SW 1271 (cell line): ENCODE measurements at places on chromosomes 4 and X.

DNA sequence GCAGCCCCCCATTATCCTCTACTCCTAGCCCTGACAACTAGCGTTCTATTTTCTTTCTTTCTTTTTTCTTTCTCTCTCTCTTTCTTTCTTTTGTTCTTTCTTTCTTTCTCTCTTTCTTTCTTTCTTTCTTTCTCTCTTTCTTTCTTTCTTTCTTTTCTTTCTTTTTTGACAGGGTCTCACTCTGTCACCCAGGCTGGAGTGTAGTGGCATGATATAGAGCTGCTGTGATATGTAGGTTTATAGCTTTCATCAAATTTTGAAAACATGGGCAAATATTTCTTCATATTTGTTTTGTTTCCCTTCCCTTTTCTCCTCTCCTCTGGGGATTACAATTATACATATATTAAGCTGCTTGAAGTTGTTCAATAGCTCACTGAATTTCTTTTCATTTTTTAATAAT is 39.1 kb upstream of the LONRF3 start:
- DNase-seq = no peak

DNA sequence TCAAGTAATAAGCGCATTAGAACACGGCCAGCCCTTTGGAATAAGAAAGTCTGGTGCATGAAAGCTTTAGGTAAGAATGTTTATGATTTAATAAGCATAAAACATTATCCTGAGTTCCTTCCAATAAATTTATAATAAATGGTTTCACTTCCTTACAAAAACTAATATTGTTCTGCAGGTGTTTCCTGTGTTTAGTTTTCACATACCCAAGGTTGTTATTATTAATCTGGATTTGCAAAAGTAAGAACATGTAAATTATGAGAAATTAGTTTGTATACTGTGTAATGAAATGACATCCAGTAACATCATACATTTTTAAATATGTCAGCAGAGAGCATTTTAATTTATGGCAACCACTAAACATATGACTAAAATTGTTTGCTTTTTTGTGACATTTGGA is 72.1 kb downstream of the BANK1 start:
- no peak for DNase-seq

DNA sequence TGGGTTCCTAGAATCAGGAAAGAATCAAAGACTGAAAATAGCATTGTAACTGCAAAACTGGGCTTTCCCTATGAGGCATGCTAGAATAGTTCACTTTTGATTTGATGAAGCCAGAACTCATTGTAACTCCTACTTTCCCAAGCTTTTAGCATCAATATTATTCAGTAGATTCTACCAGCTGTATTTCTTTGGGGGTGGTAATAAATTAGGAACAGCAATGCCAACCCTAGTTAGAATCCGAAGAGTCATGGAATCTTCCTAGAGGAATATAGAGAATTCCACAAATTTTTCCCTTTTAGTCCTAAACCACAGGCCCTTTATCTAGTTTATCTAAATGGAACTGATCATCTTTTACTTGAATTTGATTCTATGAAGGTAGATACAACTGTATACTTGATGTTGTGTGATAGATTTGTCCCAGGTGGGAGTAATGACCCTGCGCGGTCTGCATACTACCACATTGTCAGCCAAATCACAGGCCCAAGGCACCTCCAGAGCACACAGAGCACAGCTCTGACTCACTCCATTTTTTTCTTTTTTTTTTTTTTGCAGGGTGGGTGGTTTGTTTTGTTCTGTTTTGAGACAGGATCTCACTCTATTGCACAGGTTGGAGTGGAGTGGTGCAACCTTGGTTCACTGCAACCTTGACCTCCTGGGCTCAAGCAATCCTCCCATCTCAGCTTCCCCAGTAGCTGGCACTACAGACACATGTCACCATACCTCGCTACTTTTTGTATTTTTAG is 66.6 kb downstream of the EDNRA start:
- DNase-seq = no peak

- DNase-seq = no peak
Observed at GRCh38 chr4:89253935-89254334, 53.7 kb downstream of the GPRIN3 start.

DNA sequence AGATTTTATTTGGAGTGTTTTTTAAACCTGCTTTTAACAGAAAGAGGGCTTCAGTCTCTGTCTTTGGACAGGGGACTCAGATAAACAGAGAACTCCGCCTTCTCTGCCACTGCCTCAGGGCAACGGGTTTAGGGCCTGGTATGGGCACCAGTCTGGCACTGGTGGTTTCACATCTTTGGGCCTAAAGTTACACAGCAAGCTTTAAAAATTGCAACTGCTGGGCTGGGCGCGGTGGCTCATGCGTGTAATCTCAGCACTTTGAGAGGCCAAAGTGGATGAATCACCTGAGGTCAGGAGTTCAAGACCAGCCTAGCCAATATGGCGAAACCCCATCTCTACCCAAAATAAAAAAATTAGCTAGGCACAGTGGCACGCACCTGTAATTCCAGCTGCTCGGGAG is 10.3 kb upstream of the NAT8L start:
- no peak for DNase-seq

- DNase-seq = no peak
Observed at GRCh38 chr4:107035819-107036583, at the start of gene DKK2. Gene DKK2, minus strand, starts transcription at chr4:107036313. Its CDS starts 722 bp downstream, at chr4:107035591.

DNA sequence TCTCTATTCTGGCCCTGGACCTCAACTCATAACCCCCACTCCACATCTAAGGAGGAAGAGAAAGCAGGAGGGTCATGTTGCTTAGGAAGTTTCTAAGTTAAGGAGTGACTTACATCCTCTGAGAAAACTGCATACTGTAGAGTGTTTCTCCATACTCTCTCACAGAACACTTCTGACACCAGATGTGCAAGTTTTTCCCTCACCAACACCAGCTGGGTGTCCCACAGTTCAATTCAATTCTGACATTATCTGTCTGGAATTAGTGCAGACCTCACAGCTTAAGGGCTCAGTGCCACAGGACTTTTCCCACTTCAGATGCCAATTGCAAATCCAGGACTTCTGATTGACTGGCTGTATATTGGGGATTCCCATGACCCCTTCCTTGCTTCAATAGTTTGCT is 89.0 kb upstream of the SFRP2 start:
- no peak for DNase-seq

GRCh38 chrX:108271397-108271787 is 166.8 kb downstream of the COL4A6 start:
- no peak for DNase-seq

- DNase-seq = no peak
Observed at GRCh38 chrX:63430026-63430425, 78.9 kb upstream of the SPIN4 start.

- DNase-seq = no peak
Observed at GRCh38 chrX:42229533-42229932, 306.2 kb upstream of the CASK start.

GRCh38 chr4:152998861-152999260 is 62.7 kb downstream of the FHDC1 start:
- no peak for DNase-seq

GRCh38 chr4:179595671-179596410 is 2153.6 kb upstream of the AGA start:
- DNase-seq = peak; percentile 9

DNA sequence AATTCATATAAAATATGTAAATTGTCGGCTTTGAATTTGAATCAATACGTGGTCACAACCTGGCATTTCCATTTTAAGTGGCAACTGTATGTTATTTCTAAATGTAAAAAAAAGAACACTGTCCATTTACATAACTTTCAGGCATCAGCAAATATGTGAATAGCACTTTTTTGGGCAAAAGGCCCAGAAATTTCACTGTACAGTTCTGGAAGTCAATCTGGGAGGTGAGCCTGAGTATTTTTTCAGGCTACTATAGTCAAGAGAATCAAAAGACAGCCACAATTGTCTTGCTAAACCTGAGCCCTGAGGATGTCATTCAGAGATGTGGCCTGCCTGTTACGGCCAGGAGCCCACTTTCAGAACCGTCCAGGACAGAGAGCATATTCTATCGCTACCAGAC is 543.9 kb upstream of the MAGEB2 start:
- DNase-seq = no peak

- DNase-seq = no peak
Observed at GRCh38 chr4:73732759-73733431, 7.5 kb upstream of the CXCL8 start.

GRCh38 chr4:77650787-77651186 is 45.2 kb downstream of the CXCL13 start:
- DNase-seq = no peak

GRCh38 chr4:42483426-42484379 is 86.4 kb downstream of the SHISA3 start:
- no peak for DNase-seq

GRCh38 chrX:51802917-51803688 is 59.9 kb downstream of the GSPT2 start:
- DNase-seq = peak; percentile 40

- DNase-seq = no peak
Observed at GRCh38 chrX:15245896-15246295, 24.0 kb downstream of the ASB9 start.

- peak; percentile 72 for DNase-seq
Observed at GRCh38 chr4:88283661-88284438, 511 bp downstream of the PPM1K start.

DNA sequence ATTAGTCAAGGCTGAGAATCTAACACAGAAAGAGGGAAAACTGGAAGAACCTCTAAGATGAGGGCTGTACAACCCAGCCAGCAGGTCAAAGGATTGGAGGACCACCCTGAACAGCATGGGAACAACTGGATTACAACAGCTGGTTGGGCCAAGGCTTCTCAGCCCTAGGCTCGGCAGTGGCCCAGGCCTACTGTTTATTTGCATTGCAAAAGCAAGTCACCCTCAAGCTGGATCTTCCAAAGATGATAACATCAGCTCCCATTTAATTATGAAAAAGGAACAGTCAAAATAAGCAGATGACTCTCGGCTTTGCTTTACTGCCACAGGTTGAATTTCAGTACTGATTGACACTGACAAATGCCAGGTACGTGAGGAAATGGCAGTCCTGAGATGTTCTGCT is 61.8 kb downstream of the GPC3 start:
- no peak for DNase-seq

GRCh38 chr4:66736606-66737005 is 808.7 kb downstream of the CENPC start:
- DNase-seq = no peak

- DNase-seq = no peak
Observed at GRCh38 chr4:8167815-8168214, 9.2 kb upstream of the ABLIM2 start.

- DNase-seq = no peak
Observed at GRCh38 chrX:126836186-126836585, 16.7 kb downstream of the PRR32 start.

- DNase-seq = peak; percentile 0
Observed at GRCh38 chrX:34956916-34957315, 14.3 kb downstream of the FAM47B start.

- DNase-seq = no peak
Observed at GRCh38 chrX:3589474-3589873, 124.0 kb downstream of the PRKX start.

- no peak for DNase-seq
Observed at GRCh38 chr4:64899563-64899962, 490.3 kb upstream of the TECRL start.

- no peak for DNase-seq
Observed at GRCh38 chr4:125714845-125715244, 400.1 kb downstream of the FAT4 start.

DNA sequence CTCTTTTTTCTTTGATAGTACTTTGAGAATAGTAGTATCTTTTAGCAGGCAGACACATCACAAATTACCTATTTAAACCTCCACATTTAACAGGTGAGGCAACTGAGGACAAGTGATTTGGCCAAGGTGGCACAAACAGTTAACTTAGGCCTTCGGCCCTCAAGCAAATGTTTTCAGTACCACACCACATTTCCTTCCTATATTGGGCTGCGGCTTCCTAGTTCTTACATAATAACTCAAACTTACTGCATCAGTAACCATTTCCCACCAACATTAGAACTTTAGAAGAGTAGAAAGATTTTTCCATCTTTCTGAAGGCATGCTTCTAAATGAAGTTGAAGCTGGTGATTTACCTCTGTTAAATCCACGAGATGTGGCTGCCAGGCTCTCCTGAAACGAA is 63.2 kb upstream of the SLC4A4 start:
- DNase-seq = no peak

DNA sequence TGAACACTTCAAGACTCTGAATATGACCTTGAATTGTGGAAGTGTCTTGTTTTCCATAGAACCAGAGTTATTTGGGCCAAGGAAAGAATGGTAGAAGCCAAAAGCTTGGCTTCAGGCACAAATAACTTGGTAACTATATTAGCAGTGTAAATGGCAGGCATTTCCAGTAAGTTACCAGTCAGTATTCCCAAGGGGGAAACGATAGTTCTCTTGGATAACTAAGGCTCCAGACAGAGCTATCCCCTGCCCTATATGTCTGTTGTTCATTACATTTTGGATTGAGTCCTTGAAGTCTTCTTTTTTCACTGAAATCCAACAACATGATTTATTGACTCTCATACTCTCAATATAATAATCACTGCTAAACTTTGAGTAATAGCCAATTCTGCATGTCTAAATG is 364.1 kb downstream of the MAGEB5 start:
- DNase-seq = no peak

- no peak for DNase-seq
Observed at GRCh38 chr4:105837037-105837436, 58.2 kb upstream of the NPNT start.

DNA sequence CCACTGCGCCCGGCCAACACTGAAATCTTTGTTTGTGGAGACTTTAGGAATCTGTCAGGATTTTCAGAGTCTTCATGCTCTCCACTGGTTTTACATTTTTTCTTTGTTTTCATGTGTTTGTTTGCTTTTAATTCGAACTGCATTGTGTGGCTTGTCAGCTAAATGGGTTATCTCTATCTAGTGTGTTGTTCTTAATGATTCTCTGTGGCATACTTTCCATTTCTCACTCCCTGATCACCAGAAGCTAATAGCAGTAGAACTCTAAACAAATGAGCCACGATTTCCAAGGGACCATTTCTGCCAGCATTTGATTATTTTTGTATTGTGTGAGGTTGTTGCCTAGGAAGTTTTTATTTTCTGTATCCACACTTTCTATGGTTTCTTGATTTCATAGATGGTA is 352.4 kb downstream of the CAMK2D start:
- no peak for DNase-seq

GRCh38 chr4:68378226-68378625 is 28.3 kb upstream of the YTHDC1 start:
- DNase-seq = no peak

- DNase-seq = no peak
Observed at GRCh38 chr4:88720451-88721428, 23.1 kb upstream of the NAP1L5 start.
